CD14-positive monocyte (primary cell): ENCODE measurements at places on chromosomes 7 and 10. TPM values are rescaled to one million over a fixed set of nuclear protein-coding genes. Genes with fewer than 3 reads are reported as not detected.

Gene CCL24
- polyA plus RNA-seq, result not detected

Gene OLAH
- not detected for polyA plus RNA-seq

- no peak for DNase-seq
- H3K4me3 ChIP-seq, result no peak overlapping the region
- no peak overlapping the region for H3K27ac ChIP-seq
- H3K27me3 ChIP-seq, result no peaks in the 10 kb centered on the region
- no peaks in the 10 kb centered on the region for H3K4me1 ChIP-seq
Measured at GRCh38 chr7:157714166-157715070, 377.6 kb downstream of the DNAJB6 start.

- H3K27ac ChIP-seq, result no peak within 1 kb of the TSS
- no peaks in the 10 kb centered on the region for H3K4me1 ChIP-seq
- no peak for DNase-seq
- H3K4me3 ChIP-seq, result no peak within 1 kb of the TSS
Measured at GRCh38 chr10:67696029-67696428, at the start of gene CTNNA3. TSS of gene CTNNA3 (minus strand) at chr10:67696195.

- H3K27me3 ChIP-seq, result no peaks in the 10 kb centered on the region
- no peak overlapping the region for H3K4me3 ChIP-seq
- no peaks in the 10 kb centered on the region for H3K4me1 ChIP-seq
- H3K27ac ChIP-seq, result no peak overlapping the region
- no peak for DNase-seq
- H3K36me3 ChIP-seq, result no peaks in the 10 kb centered on the region
Measured at GRCh38 chr10:70807556-70807955, 8.2 kb upstream of the SGPL1 start.

DNA sequence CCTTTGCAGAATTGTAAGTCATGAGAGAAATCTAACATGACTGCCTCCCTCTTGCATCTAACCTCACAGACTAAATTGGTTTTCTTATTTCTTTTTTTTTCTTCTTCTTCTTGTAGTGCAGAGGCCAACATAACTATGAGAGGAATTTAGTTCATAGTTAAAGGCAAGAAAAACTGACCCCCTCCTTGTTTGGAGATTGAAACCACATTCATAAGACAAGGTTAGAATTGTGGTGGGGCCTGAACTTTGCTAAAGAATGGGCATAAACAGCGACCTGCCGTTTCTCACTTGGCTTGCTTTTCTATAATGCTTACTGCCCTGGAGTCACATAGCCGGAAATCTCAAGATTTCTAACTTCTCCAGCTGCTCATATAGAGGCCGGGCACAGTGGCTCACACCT lies 2.4 kb upstream of the POLM start:
- no peak for DNase-seq
- peaks cover 14% of the 10 kb centered on the region for H3K4me1 ChIP-seq
- no peak overlapping the region for H3K4me3 ChIP-seq

DNA sequence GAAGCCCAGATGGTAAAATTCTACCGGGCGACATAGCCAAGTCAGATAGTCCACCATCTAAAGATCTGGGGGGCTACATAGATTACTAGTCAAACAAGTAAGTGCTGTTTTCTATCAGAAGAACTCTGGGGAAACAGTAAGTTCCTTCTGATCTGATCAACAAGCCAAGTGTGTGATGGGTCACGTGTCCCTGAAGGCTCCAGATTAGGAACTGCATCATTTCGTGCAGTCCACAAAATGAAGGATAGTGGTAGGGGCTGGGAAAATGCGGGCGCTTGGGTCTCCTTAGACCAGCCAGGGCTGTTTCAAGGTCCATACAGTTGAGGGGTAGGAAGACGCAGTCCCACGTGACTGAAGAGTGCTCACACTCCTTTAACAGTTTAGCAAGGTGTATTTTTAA lies 1.8 kb upstream of the CHN2 start:
- H3K4me3 ChIP-seq, result no peak overlapping the region
- no peaks in the 10 kb centered on the region for H3K36me3 ChIP-seq
- H3K27me3 ChIP-seq, result peaks cover 9% of the 10 kb centered on the region
- no peak overlapping the region for H3K27ac ChIP-seq
